NCI-H1105 treated with DMSO at 0.1 percent for 48 hours (cell line): ENCODE measurements at places on chromosomes 1 and 21.
A peak's percentile ranks its signal among the peaks of the same experiment; 100 is the strongest.

GRCh38 chr21:38955495-38955894 lies 149.8 kb downstream of the ETS2 start:
- DNase-seq: no peak

DNA sequence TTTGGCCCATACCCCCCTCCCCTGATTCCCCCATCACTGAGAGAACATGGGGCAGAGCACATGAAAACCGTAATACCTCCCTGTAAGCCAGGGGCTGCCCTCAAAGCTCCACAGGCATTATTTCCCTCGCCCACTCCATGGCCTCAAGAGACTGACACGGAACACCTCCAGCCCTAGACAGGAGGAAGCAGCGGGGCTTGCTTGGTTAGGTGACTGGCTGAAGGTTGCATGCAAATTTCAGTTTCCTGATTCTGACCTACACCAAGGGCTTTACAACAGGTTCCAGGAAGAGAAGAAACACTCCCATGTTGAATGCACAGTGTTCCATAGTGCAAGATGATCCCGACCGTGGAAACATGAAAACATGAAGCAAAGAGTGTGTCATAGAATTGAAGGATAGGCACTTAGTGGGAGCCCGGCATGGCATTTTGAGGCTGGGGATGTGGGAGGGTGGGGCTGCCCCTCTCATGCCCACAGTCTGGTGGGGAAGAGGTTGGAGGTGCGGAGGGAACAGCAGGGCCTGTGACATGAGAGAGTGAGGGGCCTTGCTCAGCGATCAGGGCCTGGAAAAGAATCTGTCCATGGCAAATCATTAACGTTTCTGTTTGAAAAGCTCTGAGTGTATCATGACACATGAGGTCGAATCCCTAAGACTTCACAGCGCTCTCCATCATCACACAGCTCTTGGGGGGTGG lies 33.5 kb downstream of the GPR137B start:
- DNase-seq: no peak

GRCh38 chr1:112001436-112001835 lies 12.0 kb upstream of the KCND3 start:
- no peak for DNase-seq

DNA sequence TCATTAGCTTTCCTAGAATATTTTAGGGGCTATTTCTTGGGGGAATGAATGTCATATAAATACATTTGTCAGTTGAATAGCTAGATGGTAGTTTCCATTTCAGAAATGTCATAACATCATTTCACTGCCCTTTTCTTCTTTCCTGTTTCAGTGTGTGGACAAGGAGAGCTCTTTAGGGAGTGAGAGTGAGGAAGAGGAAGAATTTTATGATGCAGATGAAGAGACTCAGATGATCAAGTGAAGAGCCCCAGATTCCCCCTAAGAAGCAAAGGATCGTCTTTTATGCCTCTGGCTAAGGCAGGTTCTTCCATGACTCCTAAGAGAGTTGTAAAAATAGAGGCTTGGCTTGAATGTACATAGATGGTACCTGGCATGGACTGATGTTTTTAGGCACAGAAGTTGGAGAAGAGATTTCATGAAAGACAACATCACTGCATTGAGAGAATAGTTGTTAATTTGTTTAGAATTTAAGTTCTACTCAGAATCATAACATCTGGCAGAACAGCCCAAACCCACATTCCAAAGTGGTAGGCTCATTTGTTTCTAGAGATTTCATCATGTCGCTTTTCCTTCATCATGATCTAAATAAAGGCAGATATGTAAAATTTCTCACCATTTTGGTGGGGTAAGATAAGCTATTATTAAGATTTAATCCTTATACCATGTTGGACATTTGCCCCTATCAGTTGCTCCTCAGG lies 44.2 kb upstream of the MAB21L3 start:
- no peak for DNase-seq

GRCh38 chr1:92833840-92834239 lies 2.0 kb downstream of the RPL5 start:
- no peak for DNase-seq

GRCh38 chr1:248613742-248614141 lies 16.2 kb upstream of the OR2T10 start:
- no peak for DNase-seq

GRCh38 chr1:182166321-182166720 lies 104.8 kb upstream of the ZNF648 start:
- no peak for DNase-seq

DNA sequence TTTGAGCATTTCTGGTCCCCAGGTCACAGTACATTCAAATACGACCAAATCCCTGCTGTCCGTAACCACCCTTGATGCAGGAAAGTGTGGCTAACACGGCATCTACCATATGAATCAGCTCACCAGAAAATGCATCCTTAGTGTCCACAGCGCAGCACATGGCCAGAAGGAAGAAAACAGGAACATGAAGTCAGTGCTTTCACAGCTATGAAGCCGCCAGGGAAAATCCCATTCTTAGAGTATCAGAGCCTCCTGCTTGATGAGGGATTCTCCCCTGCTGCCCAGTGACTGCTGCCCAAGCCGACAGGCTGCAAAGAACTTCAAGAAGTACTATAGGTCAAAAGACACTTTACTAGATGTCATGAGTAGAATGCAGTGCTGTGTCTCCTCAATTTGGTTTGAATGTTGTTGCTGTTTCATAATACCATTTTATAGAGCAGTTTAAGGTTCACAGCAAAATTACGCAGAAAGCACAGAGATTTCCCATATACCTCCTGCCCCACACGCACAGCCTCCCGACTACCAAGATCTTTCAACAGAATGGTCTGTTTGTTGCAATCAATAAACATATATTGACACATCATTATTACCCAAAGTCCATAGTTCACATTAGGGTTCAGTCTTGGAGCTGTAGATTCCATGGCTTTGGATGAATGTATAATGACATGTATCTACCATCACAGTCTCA lies 14.5 kb downstream of the TIAM1 start:
- no peak for DNase-seq

GRCh38 chr1:208850442-208850841 lies 606.3 kb upstream of the PLXNA2 start:
- DNase-seq: no peak

GRCh38 chr1:29986986-29987385 lies 736.4 kb downstream of the MATN1 start:
- DNase-seq: no peak

DNA sequence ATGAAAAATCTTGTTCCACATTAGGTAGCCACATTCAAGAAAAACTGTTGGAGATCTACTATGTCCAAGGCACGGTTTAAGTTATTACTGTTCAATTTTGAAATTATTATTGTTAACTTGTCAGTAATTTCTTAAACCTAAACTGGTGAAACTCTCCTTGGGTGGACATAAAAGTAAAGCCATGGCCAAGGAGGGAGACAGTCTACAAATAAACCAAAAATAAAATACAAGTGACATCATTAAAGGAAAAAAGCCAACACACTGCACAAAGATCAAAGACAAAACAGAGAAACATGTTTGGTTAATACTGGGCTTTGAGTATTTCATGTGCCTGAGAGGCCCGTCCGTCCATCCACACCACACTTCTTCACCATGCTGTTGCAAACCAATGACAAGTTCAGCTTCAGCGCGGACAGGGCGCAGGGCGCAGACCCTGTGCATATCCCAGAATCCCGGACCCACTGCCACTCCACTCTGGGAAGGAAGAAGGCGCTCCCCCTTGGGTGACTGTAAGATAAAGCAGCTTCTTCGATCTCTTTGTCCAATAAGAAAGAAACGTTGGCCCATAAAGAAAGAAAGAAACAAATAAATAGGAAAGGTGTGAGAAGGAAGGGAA lies 918 bp upstream of the RASAL2 start:
- DNase-seq: peak; percentile 42

- peak; percentile 85 for DNase-seq
Observed at GRCh38 chr1:163290025-163290640, 31.6 kb upstream of the NUF2 start.

GRCh38 chr1:228278432-228278941 lies 70.6 kb downstream of the OBSCN start:
- DNase-seq: no peak

DNA sequence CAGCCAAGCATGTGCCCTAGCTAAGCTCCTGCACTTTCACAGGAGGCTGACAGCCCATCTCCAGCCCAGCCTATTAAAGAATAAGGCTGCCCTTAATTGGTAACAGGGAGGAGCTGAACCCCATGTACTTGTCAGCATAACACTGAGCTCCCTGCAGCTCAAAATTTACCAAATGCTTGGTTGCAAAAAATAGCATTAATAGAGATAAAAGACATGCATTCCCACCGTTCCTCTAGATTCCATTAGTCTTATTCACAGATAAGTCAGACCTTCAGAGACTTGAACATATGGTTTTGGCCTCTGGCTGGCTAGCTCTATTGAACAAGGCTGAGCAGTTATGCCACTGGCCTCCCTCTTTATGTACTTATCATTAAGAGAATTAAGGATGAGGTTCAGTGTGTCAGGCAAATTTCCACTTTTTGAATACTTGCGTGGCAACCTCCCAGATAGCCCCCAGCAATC lies 29.2 kb downstream of the OLFML3 start:
- no peak for DNase-seq

DNA sequence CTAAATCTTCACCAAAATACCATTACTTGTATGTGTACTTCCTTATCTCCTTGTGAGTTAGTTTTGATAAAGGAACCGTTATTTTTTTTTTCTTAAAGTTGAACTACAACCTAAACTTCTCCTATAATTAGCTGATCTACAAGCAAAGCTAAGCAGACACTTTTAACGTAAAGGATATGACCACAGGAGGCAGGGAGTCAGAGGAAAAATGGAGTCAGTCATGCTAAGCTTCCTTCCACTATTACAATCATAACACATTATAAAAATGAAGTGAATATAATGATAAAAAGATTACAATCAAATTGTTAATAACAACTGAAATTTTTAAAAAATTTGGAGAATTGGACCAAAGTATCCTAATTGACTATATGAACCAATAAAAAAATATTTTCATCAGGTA lies 892.6 kb downstream of the KCNT2 start:
- no peak for DNase-seq

GRCh38 chr1:17683598-17683997 lies 71.5 kb upstream of the ACTL8 start:
- DNase-seq: no peak

DNA sequence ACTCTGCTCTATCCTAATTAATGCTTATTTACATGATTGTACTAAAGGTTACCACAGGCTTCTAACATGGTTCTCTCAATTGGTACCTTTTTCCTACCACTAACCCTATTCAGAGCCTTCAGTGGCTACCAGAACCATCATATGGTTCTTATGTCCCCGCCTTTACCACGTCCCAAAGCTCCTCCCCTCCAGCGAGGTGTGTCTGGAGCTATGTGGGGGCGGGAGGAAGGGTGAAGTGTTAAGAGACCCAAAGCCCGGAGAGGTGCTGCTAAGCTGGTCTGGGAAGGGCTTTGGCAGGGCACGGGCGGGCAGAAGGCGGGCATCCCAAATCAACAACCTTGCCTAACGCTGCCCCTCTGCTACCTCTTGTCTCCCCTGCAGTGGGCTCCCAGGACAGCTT lies 10.0 kb downstream of the SPATA46 start:
- DNase-seq: no peak

DNA sequence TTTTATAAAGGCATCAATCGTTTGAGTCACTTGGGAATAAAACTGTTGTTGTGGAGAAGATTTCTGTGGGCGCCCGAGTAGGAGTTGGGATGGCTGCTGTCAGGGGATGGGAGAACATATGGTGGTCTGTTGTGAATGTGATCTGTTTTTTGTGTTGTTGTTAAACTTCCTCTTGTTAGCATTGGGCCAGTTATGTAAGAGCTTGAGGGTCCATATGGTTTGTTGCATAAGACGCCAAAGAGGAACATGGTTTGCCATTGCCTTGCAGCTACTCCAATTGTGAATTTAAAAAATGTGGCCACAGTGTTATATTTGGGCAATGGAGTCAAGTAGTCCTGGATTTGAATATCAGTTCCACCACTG lies 136.1 kb upstream of the JUN start:
- DNase-seq: no peak

DNA sequence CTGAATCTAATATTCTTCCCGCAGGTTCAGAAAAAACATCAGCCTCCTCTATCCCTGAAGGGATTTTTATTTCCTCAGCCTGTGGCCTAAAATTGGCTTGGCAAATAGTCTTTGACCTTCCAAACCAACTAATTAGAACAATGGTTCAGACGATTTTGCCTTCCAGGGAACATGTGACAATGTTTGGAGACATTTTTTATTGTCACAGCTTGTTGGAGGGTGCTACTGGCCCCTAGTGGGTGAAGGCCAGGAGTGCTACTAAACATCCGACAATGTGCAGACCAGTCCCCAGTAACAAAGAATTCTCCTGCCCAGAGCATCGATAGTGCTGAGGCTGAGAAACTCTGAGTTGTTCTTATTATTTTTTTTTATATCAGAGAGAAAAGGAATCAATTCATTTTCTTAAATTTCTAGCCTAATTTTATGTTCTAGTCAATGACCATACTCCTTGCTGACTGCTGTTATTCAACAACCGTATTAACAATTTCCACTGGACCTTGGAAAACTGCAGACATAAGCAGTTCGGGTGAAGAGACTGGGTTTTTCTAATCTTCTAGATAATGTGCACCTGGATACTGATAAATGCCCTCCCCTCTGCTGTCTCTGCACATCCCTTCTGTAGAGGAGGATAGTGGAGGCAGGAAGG lies 280.7 kb downstream of the LMX1A start:
- DNase-seq: peak; percentile 26

GRCh38 chr21:27674041-27674615 lies 707.2 kb upstream of the ADAMTS5 start:
- no peak for DNase-seq

- no peak for DNase-seq
Observed at GRCh38 chr1:12047120-12047876, 15.8 kb upstream of the TNFRSF8 start.

DNA sequence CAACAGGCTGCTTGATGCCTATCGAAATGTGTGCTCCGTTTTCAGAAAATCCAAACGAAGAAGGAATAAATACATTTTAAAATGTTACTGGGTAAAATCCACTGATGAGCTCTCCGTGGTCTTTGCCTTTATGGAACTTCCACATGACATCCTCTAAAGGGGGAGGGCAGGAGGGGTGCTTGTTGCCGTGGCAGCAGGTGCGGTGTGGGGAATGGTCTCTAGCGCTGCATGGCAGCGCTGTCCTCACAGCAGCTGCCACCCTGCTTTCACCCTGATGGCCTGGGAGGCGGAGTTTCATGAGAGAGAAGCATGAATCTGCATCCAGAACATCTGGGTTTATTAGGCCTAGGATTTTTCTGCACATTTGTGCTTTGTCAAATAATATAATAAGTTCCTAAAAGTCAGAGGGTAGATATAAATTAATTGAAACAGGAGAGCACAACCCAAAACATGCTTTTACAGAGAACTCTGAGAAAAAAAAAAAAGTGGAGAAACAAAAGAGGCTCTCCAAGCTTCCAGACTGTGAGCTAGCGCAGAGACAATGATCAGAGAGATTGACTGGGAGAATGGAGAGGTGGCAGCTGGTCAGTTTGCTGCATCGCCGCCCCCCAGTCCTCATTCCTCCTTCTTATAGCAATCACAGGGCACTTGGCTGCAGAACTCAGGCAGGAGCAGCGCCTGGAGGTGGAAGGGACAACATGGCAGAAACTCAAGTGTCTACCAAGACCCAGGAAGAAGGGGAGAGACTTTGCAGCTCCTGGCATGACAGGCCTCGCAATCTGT lies 228.6 kb downstream of the DSCAM start:
- DNase-seq: no peak
